ENCODE measurements at places on chromosomes 13 and 19.

DNA sequence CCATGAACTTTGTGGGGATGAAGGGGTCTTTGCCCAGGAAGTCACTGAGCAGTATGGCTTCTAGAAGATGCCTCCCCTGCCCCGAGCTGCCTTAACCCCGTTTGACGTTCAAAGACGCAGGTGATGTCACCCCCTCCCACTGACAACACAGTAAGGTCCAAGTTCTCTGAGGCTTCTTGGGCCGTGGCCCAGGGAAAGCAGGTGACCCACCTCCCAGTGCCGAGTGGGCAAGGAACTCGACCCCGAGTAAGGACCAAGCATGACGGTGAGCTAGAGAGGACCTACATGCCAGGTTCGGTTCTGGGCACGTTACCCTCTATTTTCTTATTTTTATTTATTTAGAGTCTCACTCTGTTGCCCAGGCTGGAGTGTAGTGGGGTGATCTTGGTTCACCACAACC is 81.3 kb downstream of the SLC6A16 start:
- DNase-seq: no peak

DNA sequence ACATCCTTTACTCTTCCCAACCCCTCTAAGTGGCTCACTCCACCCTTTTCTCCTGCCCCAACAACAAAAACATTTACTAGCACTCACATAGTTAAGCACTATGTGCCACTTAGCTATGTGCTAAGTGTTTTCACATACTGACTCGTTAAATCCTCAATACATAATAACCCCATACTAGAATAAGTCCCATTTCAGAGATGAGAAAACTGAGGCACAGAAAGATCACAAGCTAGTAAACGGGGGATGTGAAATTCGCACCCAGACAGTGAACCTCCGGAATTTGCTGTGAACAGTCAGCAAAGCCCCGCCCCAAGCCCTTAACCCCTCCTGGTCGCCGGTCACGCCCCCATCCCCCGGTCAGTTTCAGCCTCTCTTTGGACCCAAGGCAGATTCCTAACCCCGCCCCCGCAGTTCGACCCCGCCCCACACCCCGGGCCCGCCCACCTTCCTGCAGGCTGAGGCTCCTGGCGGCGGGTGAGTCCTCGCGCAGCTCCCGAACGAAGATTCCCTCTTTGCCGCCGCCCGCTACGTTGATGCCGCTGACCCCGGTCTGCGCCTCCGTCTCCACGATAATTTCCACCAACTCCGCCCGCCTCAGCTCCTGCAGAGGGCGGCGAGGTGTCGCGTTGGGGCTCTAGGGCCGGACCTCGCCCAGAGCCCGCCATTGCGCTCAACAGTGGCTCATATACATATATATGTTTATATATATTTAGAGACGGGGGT is 9.8 kb downstream of the PRX start:
- DNase-seq: peak; percentile 95

- DNase-seq: no peak
Observed at GRCh38 chr19:7421941-7422744, 66.7 kb downstream of the PEX11G start.

- peak; percentile 51 for DNase-seq
Observed at GRCh38 chr13:92187378-92187989, 789.1 kb downstream of the GPC5 start.

- DNase-seq: no peak
Observed at GRCh38 chr19:19480688-19481087, 34.7 kb downstream of the TSSK6 start.

DNA sequence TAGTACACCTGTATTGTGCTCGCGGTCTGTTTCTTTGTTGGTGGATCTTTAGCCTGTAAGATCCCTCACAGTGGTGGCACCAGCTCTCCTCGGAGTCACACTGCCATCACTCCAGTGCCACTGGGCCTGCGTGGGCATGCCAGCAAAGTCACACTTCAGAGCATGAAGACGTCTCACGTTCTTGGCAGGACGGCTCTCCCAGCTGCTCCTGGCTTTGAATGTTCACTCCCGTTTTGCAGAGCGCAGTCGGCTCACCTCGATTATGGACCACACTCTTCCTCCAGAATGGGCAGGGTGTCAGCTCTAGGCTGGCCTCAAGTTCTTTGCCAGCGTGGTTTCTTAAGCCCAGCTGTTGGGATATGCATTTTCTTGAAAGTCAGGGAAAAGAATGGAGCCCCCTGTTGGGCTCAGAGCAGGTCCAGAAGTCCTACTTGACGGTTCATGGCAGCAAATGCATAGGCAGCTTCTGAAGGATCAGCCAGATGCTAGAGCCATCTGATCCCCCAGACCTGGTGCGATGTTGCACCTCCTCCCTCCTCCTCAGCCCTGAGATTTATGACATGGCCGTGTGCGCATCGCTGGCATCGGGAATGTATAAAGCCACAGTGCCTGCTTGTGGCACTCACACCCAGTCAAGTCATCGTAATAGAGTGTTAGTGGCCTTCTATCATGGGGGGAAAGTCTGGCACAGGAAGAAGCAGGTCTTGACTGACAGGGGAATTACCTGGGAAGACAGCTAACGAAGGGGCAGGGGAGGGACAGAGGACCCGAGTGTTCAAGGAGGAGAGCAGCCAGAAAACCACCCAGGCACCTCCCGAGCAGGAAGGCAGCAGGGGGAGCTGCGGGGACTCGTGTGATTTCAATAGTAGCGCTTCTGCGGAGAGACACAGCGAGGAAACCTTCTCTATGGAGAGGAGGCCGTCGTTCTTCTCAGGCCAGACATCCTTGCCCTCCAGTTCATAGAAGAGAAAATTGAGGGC is 40.2 kb upstream of the NPAS1 start:
- no peak for DNase-seq

GRCh38 chr13:21354721-21355120 is 104.4 kb downstream of the ZDHHC20 start:
- DNase-seq: no peak

GRCh38 chr13:98559169-98559568 is 17.7 kb downstream of the STK24 start:
- no peak for DNase-seq

- no peak for DNase-seq
Observed at GRCh38 chr19:58586133-58586765, 13.1 kb upstream of the MZF1 start.

DNA sequence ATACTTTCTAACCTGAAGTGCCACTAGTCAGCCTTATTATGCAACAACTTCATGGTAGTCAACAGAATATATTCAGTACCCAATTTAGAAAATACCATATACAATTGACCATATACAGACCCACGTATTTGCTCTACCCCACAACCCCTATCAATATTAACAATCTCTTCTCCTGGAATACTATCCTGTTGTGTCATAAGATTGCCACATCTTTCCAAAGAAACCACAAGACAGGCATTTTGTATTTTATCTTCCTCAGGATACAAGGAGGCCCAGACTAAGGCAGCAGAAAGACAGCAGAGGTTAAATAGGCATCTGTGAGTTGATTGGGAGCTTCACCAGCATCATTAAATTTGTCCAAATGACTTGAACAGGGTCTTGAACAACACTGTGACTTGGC is 4.5 kb downstream of the SPART start:
- no peak for DNase-seq

GRCh38 chr13:25990801-25991200 is 61.0 kb downstream of the SHISA2 start:
- DNase-seq: no peak

DNA sequence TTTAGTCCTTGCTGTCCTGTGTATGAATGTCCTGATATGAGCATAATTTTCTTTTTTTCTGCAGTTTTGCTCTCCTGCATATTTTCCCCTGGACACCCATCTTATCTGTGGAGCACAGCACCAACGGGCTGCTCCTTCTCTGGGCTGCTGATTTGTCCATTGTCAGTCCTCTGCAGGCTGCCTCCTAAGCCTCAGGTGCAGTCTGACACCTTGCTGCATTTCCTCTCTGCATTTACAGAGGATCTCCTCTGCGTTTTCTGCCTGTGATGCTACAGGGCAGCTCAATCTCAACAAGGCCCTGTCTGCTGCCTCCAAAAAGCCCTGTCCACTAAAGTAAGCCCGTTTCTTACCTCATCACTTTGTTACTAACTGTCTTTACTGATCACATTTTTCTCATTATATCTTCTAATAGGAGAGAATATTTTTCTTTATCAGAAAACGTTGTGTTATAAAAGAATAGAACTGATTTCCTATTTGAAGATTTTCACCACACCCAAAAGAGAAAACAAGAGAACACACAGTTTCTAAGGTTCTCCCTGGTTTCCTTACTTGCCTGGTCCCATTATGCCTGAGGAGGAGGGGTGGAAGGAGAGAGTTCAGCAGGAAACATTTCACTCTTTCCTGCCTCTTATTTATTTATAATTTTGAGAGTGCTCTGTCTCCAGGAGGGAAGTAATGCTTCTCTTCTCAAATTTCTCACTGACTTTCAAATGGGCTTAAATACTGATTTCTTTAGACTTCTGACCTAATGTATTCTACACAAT is 65.6 kb upstream of the TDRD3 start:
- DNase-seq: no peak

GRCh38 chr13:110538632-110539031 is 22.9 kb downstream of the RAB20 start:
- DNase-seq: peak; percentile 21

- no peak for DNase-seq
Observed at GRCh38 chr13:112724788-112725345, 35.0 kb downstream of the ATP11A start.

DNA sequence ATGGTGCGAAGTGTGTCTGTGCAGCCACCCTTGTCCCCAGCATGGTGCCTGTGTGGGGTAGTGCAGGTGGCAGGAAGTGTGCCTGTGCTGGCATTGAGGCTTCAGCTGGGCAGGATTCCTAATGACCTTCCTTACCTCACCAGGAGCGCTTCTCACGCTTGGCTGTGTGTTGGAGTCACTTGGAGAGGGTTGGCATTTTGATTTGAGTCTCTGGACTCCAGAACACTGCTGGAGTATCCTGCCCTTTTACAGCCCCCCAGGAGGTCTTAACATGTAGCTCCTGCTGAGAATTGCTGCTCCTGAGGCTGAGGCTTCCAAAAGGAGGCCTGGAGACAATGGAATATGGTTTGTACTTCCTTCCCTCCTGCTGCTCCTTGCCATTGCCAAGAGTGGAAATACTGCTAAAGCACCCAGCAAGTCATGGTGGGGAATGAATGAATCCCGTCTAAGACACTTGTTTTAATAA is 87.1 kb downstream of the ARHGEF7 start:
- DNase-seq: no peak

GRCh38 chr19:1470305-1471009 is 8.6 kb downstream of the C19orf25 start:
- DNase-seq: no peak

DNA sequence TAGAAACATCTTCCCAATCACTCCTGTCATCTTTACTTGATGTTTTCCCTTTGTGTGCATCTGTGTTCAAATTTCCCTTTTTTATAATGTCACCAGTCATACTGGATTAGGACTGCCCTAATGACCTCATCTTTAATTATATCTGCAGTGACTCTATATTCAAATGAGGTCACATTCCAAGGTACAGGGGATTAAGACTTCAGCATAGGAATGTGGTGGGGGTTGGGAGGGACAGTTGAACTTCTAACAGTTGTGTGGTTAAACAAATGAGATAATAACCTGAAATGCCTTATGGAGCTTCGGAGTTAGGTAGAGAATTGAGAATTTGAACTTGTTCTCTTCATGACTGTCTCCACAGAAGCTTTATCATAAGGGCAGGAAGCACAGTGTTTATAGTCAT is 23.0 kb downstream of the PAN3 start:
- no peak for DNase-seq

DNA sequence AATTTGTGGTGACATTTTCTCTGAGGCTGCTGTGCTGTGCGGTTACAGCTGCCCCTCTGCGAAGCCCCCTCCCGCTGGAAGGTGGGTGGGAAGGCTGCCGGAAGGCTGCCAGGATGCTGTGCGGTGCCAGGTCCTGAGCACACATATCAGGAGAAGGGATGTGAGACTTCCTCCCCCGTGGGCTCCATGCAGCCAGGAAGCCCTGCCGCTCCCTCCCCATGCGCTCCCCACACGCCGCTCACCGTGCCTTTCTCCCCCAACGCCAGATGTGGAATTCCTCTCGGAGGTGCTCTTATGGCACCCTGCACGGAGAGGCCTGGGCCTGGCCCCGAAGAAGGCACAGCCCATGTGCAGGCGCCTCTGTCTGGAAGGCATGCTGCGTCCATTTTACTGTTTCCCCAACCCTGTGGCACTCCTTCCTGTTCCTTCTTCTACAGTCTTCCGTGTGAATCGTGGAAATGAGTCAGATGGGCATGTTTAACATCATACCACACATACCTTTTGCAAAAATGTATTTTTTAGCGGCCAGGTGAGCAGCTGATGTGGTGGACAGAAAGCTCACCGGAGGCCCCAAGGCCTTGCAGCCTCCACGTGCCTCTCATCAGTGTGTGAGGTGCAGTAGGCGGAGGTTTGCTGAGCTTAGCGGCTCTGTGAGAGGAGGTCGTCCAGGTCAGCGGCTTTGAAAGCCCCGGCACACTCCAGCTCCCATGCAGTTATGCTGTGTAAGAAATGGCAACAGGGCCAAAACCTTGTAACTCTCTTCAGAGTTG is 88.0 kb downstream of the ATP11A start:
- no peak for DNase-seq

- DNase-seq: no peak
Observed at GRCh38 chr13:96762876-96763275, 231.4 kb downstream of the OXGR1 start.

DNA sequence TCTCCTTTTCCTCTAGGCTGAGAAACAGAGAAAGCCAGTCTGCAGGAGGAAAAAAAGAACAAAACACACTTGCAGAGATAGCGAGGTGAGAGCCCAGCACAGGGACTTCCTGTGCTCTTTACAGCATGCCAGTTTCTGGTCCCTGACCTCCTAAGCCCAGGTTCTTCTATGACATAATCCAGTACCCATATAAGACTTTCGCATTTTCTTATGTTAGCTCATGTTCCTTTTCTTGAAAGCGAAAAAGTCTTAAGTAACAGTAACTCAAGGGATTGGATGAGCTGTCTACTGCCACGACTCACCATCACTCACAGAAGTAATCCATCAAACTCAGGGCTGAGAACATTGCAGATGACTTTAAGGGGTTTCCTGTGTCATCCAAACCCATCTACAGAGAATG is 17.4 kb downstream of the CCDC70 start:
- DNase-seq: no peak

GRCh38 chr19:14505488-14506239 is 9.7 kb upstream of the GIPC1 start:
- DNase-seq: peak; percentile 82

GRCh38 chr13:23617551-23618024 is 47.4 kb downstream of the TNFRSF19 start:
- DNase-seq: no peak

DNA sequence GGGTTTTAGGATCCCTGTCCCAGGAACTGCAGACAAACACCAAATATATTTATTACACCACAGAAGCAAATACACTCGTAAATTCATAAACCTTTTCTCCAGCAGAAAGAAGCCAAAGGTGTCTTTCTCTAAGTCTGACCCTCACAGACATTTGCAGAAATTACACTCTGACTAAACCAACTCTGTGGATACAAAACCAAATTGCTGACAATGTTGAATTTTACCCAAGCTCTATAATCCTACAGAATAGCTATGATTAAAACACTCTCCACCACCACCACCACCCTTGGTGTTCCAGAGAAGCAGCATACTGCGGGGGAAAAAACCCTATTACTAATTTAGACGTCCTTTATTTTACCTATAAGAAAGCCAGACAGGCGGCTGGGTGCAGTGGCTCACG is 5.2 kb downstream of the ZNF564 start:
- DNase-seq: no peak
